GOT3 (cell line): ENCODE measurements at places on chromosomes 12 and 14.

- no peak for DNase-seq
Observed at GRCh38 chr12:2299206-2299605, 246.4 kb downstream of the CACNA1C start.

GRCh38 chr14:67313153-67313552, 46.5 kb downstream of the ATP6V1D start:
- DNase-seq = no peak

DNA sequence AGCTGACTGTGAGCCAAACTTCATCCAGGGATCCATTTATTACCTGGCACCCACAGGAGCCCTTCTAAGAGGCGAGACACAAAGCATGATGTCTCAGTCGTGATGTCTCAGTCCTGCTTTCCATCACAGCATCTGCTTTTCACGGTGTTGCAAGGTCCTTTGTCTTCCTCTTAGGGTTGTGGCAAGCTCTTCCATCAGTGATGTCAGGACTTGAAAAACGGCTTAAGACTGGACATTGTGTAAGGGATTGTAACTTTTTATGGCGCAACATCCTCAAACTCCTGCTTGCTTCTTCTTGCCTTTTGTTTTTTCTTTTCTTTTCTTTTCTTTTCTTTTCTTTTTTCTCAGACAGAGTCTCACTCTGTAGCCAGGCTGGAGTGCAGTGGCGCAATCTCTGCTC, 586.5 kb upstream of the TMEM132C start:
- no peak for DNase-seq

DNA sequence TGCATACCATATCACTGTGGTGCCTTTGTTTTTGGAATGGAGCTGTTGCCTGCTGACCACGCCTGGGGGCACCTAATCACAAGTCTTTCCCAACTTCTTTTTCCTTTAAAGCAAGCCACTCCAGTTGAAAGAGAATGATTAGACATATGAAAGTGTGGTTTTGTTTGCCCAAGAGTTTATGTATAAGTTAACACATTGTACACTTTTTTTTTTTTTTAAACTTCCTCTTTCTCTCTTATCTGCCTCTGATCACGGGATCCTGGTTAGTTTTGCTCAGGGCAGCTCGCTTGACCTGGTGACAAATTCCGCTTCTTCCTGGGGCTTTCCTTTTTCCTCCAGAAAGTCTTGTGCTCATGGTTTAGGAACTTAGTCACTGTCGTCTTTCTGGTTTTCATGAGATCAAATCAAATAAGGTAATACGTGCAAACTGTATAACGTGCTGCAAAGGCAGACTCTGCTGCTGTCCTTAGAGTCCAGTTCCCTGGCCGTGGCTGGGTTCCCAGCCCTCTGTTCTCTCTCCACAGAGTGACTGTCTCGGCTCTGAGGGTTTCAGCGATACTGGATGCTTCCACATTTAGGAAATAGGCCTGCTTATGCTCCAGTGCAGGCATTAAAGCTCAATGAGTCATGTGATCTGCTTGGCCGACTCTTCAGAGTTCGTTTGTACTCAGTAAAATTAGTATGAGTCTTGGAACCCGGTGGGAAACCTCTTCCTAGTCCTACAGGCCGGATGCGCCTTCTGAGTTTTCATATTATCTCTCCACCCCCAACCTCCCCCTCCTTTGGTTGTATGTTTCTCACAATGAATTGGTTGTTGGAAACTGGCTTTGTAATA, 15.2 kb downstream of the RASSF3 start:
- no peak for DNase-seq

- no peak for DNase-seq
Observed at GRCh38 chr14:78673845-78674244, 503.7 kb downstream of the NRXN3 start.

DNA sequence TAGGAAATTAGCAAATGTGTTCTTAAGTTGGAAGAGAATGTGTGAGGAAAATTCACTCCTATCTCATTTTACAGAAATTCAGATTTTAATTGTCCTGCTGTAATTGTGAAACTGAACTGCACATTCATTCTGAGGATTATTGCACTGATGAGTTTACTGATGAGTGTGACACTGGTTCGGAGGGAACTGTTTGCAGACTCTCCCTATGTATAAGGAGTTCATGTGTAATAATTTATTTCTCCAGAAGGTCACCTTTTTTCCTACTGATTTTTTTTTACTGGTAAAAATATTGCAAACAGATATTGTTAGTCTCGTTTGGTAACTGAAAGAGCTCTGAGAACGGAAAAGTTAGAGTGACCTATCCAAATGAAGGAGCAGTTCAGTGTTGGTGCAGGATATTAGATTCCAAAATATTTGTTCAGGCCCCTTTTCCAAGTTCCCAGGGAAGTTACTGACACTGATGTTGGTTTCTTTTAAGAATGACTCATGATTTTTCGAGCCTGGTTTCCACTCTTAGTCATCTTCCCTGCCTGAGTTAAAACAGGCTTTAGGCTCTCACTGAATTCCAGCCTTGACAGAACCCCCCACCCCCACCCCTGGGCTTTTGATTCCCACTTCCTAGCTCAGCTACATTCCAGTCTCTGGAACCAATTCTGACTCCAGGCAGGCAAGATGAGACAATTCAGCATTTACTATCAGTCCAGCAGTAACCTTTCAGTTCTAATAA, 18.4 kb downstream of the ANO6 start:
- no peak for DNase-seq

DNA sequence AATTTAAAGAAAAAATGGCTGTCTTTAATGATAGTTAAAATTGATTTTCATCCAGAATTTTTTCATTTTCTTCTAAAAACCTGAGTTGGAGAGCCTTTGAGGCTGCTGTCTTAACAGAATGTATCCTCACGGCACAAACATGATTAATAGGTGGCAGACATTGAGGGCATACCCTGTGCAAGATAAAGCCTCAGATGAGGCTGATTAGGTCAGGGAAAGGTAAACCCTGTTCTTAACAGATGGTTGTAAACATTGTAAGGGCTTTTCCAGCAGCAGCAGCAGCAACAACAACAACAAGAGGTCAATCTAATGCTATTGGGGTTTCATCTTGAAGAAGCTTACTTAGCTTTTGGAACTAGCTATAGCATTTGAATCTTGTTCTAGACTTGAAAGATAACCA, 17.4 kb downstream of the GNG2 start:
- DNase-seq = no peak

DNA sequence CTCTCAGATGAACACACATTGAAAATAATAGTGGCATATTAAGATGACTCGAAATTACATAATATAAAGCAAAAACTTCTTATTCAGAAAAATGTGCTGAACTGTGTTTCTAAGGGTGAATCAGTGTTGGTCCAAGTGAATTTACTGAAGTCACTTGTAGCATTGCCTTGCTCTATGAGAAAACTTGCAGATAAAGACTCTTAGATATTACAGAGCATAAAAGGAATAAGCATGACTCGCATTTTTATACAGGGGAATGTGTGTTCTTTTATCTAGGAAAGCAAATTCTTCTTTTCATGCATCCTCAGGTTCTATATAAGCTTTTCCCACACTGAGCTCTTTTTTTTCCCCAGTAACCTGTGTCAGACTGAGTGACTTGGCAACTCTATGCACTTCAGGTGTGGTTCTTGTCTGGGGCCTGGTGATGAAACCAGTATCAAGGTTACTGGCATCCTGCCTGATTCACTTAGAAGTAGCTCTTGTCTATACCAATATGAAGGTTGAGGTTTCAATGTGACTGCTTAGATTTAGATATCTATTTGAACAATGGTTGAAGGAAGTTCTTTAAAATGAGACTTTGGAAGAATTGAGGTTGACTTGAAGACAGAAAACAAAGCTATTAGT, 76.1 kb downstream of the OTOGL start:
- DNase-seq = no peak

GRCh38 chr12:97535582-97535981, 73.0 kb downstream of the RMST start:
- DNase-seq = no peak

DNA sequence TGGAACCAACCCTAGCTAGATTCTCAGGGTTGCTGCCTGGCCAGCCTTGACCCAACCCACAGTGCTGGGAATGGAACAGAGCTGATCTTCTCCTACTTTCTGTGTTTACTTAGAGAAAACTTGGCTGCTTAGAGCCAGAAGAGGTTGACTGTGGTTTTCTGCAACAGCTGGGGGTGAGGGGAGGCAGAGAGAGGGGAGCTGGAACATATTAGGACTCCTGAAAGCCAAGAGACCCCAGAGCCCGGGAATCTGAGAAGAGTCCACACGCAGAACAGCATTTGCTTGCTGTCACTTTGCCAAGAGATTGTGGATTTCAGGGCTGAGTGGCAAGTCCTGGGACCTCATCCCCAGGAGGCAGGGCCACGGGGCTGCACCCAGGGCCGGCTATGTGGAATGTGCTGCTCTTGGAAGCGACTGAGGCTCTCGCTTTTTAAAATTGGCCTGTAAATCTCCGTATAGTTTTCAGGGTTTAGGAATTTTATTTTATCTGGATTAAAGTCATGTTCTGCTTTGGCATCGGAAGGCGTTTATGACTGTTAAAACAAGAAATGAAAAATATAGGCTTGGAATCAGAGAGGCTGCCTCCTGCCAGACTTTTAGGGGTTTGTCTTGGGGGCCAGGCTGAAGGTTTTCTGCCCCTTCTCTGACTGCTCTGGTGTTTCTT, 22.3 kb upstream of the MED13L start:
- DNase-seq = no peak

DNA sequence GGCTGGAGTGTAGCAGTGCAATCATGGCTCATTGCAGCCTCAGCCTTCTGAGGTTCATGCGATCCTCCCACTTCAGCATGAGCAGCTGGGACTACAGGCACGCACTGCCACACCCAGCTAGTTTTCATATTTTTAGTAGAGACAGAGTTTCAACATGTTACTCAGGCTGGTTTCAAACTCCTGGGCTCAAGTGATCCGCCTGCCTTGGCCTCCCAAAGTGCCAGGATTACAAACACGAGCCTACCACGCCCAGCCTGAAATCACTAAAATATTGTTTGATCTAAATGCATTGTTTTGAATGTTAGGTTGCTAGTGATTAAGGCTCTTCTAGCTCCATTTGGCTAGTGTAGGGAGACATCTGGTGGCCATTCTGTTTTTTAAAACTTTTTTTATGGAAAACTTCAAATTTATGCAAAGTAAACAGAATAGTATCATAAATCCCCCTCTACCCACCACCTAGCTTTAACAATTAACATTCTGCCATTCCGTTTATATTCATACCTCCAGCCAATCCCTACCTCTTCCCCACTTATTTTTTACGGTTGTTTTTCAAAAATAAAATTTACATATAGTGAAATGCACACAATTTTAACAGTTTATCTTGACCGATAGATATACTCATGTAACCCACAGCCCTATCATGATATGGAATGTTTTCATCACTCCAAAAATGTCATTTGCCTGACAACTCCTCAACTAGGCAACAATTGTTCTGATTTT, 37.8 kb downstream of the MYO1H start:
- DNase-seq = no peak

DNA sequence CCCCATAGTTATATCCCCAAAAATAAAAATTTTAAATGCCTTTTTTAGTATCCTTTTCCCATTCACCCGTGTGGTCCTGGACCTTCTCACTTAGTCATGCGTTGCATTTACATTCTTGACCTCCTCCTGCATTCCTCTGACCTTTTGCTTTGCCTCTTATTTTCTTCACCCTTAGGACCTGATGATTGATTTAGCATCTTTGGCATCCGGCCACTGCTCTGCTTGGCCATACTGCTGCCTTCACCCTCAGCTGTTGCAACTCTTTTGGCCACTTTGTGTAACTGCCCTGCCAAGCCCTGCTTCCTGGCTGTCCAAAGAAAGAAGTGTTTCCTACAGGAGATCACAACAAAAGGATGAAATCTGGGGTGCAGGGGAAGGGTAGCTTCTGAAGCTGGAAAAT, 48.8 kb upstream of the SLC38A4 start:
- no peak for DNase-seq

- DNase-seq = no peak
Observed at GRCh38 chr14:65791191-65791981, 378.9 kb downstream of the FUT8 start.

- no peak for DNase-seq
Observed at GRCh38 chr14:58639198-58639565, 1.4 kb downstream of the DACT1 start.

- no peak for DNase-seq
Observed at GRCh38 chr12:42428850-42429249, 102.9 kb downstream of the PPHLN1 start.

DNA sequence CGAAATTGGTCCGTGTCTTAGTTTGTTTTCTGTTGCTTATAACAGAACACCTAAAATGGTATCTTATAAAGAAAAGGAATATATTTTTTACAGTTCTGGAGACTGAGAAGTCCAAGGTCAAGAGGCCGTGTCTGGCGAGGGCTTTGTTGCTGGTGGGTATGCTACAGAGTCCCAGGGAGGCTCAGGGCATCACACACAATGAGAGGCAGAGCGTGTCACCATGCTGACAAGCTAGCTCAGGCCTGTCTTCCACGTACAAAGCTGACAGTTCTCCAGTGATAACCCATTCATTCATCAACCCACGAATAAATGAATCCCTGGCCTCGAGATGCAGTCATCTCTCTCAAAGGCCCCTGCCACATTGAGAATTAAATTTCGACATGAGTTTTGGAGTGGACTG, 56.7 kb upstream of the AEBP2 start:
- no peak for DNase-seq
